HT-29 (cell line): ENCODE measurements at places on chromosomes 13 and 19. TPM values are rescaled to one million over a fixed set of nuclear protein-coding genes. Genes with fewer than 3 reads are reported as not detected.

The CLASRP gene
- 90.2 and 99.9 TPM in 2 replicates for total RNA-seq

DNA sequence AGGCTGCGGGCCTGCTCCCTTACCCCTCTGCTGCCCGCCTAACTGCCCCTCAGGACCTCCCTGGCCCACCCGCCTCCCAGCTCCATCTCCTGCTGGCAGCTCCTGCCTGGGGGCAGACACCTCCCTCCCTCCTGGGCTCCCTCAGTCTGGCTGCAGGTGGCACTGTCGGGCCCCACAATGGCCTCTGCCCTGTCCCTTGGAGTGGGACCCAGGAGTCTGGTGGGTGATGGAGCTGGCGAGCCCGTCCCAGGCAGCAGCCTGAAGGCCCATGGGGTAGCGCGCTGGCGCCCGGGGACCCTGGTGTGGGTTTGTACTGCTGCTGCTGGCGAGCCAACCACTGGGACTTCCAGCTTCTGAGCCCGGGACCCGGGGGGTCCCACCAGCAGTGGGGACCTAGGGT lies 83.6 kb downstream of the KDM4B start:
- DNase-seq = no peak

- peak; percentile 41 for DNase-seq
Observed at GRCh38 chr19:1847684-1848398, 442 bp downstream of the REXO1 start.

DNA sequence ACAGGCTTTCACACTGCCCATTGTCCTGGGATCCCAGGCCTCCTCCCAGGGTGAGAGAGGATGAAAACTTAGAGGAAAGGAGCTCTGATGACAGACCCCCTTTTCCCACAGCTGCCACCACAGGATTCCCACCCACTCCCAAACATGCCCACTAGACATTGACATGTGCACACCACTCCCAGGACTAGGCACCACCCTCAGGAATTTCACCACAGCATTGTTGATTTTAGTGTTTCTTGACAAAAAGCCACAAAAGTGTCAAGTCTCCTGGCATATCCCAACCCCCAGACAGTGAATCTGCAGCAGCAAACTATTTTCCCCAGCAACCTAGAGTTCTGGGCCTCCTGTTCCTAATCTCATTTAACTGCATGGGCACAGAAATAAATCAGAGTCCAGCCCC lies 10.1 kb downstream of the ZNF714 start:
- DNase-seq = no peak

The LPAR2 gene
- total RNA-seq = 14.1 and 16.2 TPM in 2 replicates

DNA sequence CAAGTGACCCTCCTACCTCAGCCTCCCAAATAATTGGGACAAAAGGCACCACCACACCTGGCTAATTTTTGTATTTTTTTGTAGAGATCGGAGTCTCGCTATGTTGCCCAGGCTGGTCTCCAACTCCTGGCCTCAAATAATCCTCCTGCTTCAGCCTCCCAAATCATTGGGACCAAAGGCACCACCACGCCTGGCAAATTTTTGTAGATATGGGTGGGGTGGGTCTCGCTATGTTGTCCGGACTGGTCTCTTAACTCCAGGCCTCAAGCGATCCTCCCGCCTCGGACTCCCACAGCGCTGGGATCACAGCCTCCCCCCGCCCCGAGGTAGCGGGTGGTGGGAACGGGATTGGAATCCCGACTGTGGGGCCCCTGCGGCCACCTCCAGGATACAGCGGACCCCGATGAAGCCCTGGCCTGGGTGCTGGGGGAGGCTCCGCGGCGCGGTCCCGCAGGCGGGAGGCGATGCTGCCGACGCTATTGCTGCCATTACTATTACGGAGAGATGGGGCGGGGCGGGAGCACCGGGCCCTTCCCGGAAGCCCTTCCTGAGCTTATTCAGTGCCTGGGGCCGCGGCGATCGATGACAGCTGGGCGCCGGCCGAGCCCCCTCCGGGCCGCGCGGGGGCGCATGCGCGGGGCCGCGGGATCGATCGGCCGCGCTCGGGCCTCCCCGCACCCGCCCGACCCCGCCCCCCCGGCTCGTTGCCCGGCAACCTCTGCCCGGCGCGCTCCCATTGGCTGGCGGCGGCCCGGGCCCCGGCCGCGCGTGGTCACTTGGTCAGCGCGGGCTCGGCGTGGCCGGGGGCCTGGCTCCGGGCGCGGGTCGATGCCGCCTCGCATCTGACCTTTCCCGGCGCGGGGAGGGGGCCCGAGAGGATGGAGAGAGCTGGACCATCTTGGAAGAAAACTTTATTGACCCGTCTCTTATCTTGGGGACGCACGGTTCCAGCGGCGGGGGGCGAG lies 27.9 kb upstream of the ONECUT3 start:
- peak; percentile 22 for DNase-seq

DNA sequence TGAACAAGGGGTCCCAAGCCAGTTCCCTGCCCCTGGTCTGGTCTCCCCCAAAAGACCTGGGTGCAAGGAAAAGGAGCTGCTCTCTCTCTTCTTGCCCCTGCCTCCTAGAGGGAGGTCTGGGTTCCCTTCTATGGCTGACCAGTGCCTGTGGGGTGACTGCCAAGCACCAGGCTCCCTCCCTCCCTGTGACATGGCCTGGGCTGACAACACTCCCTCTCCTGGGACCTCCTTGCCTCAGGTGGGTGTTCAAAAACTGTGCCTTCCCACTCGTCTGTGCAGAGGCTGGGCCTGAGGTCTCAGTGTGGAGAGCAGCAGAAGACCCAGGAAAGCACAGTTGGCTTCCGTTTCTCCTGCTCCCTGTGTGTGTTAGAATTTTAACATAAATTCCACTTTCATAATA lies 4.7 kb downstream of the ZNF446 start:
- no peak for DNase-seq
